ENCODE measurements at places on chromosomes 1 and 21. TPM values are rescaled to one million over a fixed set of nuclear protein-coding genes. Genes with fewer than 3 reads are reported as not detected.
A peak's percentile ranks its signal among the peaks of the same experiment; 100 is the strongest.

TNFRSF9 gene
- total RNA-seq = 0.43 TPM

RYR2 gene
- total RNA-seq = not detected

CRYAA gene
- total RNA-seq = not detected

LCE1D gene
- total RNA-seq = not detected

CRP gene
- not detected for total RNA-seq

EXTL2 gene
- 30.7 TPM for total RNA-seq

TMCO4 gene
- 20.7 TPM for total RNA-seq

EXO1 gene
- 12.5 TPM for total RNA-seq

DNA sequence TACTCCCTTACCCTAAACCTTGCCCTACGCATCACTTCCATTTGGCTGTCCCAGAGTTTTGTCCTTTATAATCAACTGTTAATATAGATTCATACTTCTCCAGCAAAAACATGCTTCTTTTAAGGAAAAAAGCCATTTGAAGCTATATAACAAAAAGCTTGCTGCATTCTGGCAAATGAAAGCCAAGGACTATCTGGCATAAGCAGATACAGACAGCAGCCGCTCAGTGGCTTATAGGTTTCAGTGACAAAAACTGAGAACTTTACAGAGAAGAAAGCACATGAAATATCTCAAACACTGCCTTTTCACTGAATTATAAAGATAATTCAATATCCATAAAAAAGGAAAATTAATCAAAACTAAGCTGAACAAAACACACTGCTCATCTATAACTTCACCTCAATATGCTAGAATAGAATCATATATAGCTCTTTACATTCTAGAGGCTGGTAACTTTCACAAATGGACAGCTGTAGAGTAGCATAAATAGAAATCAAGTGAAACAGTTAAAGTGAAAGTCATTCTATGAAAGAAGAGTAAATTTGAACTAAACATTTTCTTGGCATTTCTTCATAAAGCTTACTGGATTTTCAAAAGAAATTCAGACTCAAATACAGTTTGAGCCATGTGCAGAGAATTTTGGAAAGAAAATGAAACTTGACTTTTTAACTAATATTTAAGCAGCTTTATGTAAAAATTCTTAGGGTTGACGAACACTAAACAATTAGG is 19.6 kb downstream of the CDC42BPA start:
- no peak for DNase-seq

GRCh38 chr1:22137004-22137720 is 5.7 kb downstream of the WNT4 start:
- DNase-seq = peak; percentile 37

GRCh38 chr1:38153778-38154470 is 107.3 kb upstream of the POU3F1 start:
- no peak for DNase-seq

DNA sequence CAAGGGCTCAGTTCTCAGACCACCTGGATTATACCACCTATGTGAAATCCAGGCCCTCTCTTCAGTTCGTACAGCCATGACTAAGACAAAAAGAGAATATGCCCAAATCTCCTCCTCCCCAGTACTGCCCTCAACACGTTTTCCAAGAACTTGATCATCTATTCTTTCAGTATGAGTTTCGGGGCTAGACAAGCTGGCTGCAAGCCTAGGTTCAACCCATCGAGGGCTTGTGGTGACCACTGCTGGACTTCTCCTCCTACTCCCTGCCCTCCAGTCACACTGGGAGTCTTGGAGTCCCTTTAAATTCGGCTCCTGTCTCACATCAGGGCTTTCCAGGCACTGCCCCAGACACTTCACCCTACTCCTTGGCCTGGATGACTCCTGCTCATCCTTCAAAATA is 352.3 kb downstream of the KCNH1 start:
- no peak for DNase-seq

- DNase-seq = no peak
These were observed 50.1 kb upstream of the ECE1 start for GRCh38 chr1:21340230-21340945.

GRCh38 chr1:24713736-24714135 is 31.5 kb upstream of the CLIC4 start:
- DNase-seq = no peak

GRCh38 chr1:211320980-211321379 is 5.7 kb upstream of the TRAF5 start:
- DNase-seq = no peak

GRCh38 chr21:32861866-32862265 is 90.3 kb upstream of the PAXBP1 start:
- DNase-seq = peak; percentile 60

DNA sequence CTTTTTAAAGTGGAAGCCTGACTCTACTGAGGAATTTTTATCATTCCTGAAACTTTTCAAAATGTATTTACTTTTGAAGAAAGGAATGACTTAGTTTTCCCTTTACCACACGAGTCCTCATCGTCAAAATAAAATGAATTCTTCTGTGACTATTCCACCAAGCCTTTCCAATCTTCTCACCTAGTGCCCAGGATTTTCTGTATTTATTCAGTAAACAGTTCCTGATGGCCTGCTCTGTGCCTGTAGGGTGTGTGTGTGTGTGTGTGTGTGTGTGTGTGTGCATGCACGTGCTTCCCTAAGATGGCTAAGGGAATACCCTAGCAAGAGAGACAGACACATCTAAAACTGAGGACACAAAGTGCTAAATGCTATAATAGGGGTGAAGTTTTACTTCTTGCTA is 395.0 kb upstream of the USP24 start:
- no peak for DNase-seq
